ENCODE measurements at places on chromosomes 4 and X.

GRCh38 chr4:89249716-89250361 is 57.8 kb downstream of the GPRIN3 start:
- DNase-seq, result no peak

DNA sequence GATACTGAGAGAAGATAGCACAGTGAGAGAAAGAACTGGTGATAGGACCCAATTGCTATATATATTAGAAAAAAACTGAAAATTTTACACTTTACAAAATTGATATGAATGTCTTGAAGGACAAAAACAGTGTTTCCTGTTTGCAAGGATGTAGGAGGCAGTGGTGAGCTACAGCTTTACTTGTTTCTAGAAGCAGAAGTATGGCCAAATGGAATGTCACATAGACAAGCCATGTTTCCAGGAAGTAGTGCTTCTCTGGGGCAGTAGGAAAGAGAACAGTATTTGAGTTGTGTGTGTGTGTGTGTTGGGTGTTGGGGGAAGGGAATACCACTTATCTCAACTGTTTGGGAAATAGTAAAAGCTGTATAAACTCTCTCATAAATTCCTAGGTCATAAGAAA is 60.9 kb upstream of the IBSP start:
- no peak for DNase-seq

- no peak for DNase-seq
Measured at GRCh38 chr4:127045861-127046260, 586.9 kb upstream of the INTU start.

GRCh38 chrX:40201329-40201885 is 103.6 kb upstream of the BCOR start:
- DNase-seq, result no peak
